ENCODE measurements at places on chromosomes 5 and 9. TPM values are rescaled to one million over a fixed set of nuclear protein-coding genes. Genes with fewer than 3 reads are reported as not detected.
A peak's percentile ranks its signal among the peaks of the same experiment; 100 is the strongest.

DNA sequence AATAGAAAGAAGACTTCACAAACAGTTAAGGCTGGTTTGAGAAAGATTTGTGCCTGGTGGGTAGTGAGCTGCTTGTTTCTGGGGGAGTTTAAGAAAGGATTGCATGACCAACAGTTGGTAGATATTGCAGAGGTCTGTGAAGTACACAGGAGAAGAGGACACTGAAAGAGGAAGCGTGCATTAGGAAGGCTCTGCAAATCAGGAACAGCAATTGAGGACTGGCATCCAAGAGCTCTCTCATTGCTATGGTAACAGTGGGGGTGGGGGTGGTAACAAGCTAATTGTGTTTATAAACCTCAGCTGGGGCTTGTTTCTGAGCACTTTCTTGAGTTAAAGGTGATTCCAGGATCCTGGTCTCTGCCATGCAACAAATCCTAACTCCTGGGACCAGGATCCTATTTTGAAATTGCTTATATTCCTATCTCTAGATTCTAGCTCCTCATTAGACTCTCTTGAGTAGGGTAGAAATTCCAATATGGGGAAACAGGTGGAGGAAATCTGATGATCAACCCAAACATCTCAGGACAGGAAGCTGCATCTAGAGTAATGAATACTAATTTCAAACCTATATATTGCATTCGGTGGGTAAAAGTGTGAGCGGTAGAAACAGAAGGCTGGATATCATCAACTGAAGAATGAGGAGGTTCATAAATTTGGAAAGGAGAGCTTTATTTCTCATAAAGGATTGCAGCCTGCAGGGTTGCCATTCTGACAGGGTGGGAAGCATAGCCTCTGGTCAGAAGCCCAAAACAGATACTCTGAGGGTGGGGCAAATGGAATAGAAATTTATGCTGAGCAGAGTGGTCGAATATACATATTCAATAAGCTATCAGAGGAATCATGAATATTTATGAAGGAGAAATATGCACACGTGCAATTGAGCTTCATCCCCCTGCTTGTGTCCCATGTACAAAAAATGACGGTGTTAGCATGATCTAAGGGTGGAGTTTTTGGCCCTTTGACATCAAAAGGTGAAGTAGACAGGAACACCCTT, 79.4 kb downstream of the PTTG1 start:
- DNase-seq, result no peak

GRCh38 chr9:136690104-136690805, 3.0 kb upstream of the AGPAT2 start:
- no peak for DNase-seq

Gene CDHR2
- 120 TPM for total RNA-seq

DNA sequence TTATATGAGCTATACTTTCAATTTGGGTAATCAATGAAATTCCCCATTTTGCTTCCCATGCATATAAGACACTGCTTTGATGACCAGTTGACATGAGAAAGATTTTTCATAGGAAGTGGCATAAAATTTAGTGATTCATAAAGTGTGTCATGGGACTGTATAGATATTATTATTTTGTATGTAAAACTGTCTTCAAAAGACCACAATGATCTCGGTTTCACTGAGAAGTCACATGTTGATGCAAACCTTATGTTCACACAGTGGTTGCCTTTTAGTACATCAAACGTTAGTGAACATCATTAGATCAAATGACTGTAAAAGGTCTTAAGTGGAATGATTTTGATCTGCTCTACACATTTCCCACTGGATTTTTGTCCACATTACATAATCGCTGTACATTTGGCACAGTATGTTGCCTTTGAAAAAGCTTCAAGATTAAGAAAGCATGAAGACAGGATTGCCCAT, 349.2 kb upstream of the MEF2C start:
- no peak for DNase-seq

DNA sequence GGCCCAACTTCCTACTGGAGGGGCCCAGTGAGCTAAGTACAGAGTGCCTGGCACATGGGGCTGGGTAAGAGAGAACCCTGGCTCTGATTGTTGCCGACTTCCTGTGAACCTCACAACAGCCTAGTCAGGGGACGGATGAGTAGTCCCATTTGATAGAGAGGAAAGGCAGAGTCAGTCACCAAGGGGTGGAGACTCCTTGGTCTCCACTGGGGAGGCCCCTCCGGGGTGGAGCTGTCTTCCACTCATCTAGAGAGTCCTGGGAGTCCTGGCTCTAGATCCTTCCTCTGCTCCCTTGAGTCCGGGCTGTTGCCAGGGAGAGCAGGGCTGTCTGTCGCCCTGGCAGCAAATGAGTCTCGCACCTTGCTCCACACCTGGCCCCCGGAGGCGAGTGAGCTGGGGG, 8.0 kb downstream of the GRK6 start:
- DNase-seq, result no peak

Gene NUTM2F
- not detected for total RNA-seq

- DNase-seq, result no peak
Measured at GRCh38 chr5:22521521-22521920, 331.6 kb downstream of the CDH12 start.

Gene PTPA
- total RNA-seq, result 52.4 TPM

DNA sequence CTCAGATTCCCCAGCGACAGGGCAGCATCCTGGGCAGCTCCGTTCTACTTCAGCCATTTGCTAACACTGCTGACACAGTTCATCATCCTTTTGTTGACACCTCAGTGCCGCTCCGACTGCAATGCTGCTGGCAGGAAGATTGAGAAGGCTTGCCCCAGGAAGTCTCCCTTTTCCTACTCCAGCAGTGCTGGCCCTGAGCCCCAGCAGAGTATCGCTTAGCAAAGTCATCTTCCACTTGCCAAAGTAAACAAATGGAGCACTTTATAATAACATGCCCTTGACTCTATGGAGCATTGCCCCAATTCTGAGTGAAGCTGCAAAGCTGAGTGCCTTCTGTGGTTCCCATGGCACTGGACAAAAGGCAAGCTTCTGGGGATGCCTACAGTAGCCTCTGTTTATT, 32.2 kb downstream of the PRLR start:
- DNase-seq, result peak; percentile 74

DNA sequence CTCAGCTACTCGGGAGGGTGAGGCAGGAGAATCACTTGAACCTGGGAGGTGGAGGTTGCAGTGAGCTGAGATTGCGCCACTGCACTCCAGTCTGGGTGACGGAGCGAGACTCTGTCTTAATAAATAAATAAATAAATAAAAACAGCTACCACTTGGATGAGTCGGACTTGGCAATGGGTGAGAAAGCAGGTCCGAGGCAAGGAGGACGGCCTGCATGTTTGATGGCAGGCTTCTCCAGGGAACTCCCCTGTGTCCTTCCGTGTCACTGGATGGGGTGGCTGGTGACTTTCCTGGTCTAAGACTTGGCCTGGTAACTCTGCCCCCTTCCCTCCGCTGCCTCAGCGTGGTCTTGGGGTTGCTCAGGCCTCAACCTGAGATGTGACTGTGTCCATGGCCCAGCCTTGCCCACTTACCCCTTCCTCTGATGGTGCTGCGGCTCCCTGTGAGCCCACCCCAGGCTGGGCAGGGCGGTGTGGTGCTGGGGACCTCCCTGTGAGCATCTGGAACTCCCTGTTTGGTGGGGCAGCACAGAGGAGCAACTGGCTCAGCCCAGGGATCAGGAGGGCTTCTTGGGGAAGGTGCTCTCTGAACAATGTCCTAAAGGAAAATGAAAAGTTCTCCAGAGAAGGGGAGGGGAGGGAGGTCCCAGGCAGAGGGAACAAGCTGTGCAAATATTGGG, 62.5 kb upstream of the PSD2 start:
- DNase-seq, result no peak

GRCh38 chr9:113540466-113540865, 76.9 kb downstream of the RGS3 start:
- DNase-seq, result no peak

Gene BHMT
- total RNA-seq, result not detected

DNA sequence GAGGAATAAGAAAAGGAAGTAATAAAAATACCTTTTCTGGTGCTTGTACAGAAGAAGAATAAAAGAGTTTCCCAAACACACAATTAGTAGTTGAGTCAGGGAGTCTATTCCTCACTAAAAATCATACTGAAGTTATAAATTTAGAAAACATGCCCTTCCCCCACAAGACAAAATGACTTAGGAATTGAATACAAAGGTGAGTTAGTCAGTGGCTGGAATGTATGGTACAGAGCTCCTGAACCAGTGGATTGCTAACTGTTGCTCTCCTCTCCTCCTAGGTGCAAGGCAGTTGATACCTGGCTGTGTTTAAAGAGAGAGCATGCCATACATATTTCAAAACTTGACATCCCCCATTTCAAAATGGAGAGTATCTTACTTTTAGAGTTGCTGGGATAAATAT, 1.9 kb downstream of the GDA start:
- DNase-seq, result no peak

Gene ADRA1B
- total RNA-seq, result 2.9 TPM

- no peak for DNase-seq
Measured at GRCh38 chr9:95306819-95307218, 10.7 kb downstream of the FANCC start.

- no peak for DNase-seq
Measured at GRCh38 chr9:107447834-107448233, 41.7 kb downstream of the KLF4 start.

- DNase-seq, result peak; percentile 41
Measured at GRCh38 chr5:138463419-138464007, 1.8 kb upstream of the EGR1 start.

DNA sequence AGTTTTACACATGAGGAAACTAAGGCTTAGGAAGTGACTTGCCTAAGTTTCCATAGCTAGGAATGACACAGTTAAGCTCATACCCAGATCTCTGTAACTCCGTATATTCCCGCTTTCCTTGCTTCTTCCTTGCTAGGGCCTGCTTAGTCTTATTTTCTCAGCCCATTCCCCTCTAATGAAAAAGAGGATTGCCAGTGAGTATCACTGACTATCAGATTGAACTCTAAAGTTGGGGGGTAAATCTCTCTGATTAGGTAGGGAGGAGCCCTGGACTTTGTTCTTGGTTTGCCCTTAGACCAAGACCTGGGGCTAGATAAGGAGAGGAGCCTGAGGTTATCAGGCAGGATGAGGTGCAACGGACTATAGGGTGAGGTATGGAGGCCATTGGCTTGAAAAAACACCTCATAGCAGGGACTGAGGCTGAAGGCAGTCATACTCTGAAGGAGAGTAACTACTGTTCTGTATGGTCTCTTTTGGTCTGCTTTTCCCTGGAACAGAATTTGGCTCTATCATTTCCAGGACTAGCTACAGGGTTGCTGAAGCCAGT, 2.5 kb downstream of the TRIM32 start:
- DNase-seq, result no peak

- DNase-seq, result no peak
Measured at GRCh38 chr9:27792971-27793689, 219.8 kb upstream of the C9orf72 start.

Gene PPP1R26
- 21.5 TPM for total RNA-seq

GRCh38 chr5:137091472-137091871, 407.7 kb downstream of the SPOCK1 start:
- no peak for DNase-seq

Gene WDR55
- total RNA-seq, result 76.6 TPM

DNA sequence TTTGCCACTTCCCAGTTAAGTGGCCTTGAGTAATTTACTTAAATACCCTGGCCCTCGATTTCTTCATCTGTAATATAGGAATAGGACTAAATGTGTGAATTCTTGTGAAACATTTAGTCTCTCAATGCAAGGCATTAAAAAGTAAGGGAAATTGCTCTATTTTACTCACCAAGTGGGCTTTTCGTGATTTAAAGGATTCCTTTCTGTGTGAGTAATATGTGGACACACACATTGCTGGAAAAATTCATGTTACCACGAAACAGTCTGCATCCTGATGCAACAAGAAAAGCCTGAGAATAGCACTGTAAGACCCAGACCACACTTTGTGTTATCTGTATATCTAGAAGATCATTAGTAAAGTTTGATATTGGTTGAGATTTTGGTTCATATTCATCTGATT, 1243.0 kb upstream of the CDH9 start:
- no peak for DNase-seq

DNA sequence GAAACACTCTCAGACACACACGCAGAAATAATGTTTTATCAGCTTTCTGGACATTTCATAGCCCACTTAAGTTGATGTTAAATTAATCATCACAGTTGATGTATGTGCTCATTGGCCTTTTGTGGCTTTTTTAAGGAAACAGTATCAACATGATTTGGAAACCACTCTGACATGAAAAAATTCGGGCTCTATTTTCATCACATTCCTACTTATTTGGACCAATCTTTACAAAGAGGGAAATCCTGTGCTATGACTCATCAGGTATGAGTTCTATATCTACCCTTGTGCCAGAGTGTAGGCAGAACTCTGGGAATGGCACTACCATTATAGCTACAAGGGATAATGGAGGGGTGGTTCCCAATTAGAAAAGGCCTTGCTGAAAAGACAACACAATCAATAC, 388.4 kb upstream of the PTGER4 start:
- DNase-seq, result no peak

Gene ZNF79
- total RNA-seq, result 11.1 TPM
